ENCODE measurements at places on chromosomes 7 and 10.

DNA sequence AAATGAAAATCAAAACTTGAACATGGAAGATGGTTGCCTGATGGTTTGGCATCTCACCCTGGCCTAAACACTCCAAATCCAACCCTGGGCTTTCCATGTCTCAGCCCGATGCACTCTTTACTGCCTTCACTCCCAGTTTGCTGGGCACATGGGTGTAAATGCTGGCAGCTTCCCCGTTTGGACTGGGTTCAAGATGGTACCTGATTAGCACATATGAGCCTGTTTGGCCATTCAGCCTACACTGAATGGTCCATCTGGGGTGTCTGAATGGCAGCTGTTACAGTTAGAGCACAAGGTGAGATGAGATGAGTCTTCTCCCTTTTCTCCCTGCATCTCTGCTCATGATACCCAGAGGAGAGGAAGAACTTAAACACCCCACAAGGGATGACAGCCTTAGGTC is 37.1 kb downstream of the ATXN7L1 start:
- DNase-seq = no peak

DNA sequence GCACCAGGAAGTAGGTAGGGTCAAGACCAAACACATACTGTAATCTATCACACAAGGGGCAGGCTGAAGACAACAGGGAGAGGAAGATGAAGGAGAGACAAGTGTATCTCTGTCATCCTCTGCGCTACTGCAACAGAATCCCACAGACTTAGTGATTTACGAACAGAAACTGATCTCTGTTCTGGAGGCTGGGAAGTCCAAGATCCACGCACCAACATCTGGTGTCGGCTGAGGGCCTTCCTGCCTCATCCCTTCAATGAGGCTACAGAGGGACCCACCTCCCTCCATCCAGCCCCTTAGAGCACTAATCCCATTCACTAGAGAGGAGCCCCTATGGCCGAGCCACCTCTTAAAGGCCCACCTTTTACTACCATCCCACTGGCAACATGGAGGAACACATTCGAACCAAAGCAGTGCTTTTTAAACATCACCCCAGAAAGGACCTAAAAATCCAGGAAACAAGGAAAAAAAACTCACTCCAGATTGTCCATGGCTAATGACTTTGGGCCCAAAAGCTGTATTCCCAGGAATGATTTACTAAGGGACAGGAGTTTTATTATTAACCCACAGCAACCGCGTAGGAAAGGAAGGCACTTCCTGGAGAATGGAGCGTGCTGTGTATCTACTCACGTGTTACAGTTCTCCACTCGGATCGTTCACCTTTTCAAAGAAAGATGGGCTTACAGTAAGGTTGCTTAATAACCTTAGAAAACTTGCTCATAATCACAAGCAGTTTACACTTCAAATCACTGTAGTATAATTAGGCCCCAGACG is 4.2 kb downstream of the BNIP3 start:
- no peak for DNase-seq

DNA sequence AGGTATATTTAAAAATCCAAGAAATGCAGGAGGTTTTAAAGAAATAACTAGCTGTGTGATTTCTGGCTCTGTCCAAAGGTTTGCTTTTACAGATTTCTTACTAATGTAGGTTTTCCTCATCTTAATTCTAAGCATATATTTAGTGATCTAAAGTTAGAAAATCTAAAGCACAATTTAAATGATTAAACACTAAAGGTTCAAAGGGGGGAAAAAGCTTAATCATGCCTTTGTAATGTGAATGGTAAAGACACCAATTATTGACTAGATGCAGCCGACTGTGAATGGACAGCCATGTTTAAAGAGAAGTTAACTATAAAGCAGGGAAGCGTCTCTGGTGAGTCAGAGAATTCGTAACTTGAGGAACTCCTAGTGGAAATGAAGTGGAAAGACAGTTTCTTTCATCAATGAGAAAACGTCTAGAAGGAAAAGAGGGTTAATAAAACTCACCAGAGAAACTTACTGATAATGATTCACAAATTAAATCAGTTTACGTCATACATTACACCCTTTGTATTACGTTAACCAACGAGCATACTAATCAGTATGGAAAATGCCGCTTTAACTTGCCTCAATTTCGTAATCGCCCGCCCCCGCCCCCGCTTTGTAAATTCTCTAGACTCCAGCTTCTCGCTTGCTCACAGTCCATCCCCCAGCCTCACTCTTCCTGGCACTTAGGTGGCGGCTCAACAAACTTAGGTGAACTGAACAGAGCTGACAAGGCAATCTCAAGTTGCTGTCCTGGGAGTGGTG is 1.1 kb upstream of the HBP1 start:
- no peak for DNase-seq

DNA sequence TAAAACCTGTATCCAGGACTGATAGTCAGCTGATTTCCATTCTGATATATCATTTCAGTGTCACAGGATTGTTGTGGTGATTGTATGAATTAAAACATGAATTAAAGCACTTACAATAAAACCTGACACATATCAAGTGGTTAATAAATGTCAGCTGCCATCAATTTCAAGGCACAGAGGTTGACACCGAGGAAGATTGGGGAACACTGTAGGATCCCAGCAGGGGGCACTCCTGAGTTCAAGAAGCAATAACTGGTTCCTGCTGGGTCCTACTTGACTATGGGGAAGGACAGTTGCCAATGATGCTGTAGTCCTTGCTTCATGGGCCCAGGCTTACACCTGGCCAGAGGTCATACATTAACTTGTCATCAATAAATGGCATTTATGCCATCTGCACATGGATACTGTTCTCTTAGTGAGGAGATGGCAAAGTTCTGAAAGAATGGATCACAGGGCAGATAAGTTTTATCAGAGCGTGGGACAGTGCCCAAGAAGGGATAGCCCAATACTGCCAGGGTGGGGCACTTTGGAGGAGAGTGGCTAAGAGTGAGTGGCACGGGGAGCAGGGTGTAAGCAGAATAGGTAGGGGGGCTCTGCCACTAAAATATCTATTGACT is 24.1 kb downstream of the FZD1 start:
- DNase-seq = no peak

DNA sequence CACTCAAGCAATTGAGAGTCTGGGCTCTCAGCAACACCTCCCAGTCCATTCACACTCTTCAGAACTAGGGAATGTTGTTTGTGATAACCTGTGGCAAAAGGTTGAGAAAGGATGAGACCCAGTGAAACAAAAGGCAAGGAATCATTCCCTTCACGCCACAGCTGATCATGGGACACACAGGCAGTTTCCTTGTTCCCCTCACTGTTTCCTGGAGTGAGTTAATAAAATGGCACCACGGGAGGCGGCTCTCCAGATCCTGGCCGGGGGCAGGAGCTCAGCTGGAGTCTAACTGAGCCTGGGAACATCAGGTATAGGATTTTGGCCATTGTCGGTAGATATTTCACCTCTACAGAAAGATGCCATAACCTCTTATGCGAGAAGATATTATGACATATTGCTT is 107.3 kb upstream of the FAM171A1 start:
- no peak for DNase-seq

GRCh38 chr10:88057720-88058119 is 194.3 kb downstream of the PTEN start:
- no peak for DNase-seq

- no peak for DNase-seq
Observed at GRCh38 chr10:3570855-3571266, 214.1 kb downstream of the KLF6 start.

DNA sequence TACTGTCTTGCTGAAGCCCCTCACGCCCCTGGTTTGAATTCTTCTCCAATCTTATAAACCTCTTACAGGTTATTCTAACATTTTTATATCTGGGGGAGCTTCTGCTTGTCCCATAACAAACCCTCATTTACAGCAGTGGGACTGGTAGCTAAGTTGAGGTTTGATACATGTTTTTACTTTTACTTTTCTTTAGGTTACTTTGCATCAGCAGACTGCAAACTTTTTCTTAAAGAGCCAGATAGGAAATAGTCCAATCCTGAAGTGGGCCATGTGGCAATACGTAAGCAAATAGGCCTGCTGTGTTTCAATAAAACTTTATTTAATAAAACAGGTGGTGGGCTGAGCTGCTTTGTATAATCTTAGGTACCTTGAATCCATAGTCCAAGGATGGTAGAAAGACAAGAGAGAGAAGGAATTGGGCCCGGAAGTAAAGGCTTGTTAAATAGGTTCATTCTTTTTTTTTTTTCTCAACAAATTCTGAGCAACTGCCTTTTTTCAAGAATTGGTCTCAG is 27.3 kb downstream of the RAB18 start:
- no peak for DNase-seq

GRCh38 chr7:123143252-123144006 is 56.3 kb downstream of the SLC13A1 start:
- no peak for DNase-seq

DNA sequence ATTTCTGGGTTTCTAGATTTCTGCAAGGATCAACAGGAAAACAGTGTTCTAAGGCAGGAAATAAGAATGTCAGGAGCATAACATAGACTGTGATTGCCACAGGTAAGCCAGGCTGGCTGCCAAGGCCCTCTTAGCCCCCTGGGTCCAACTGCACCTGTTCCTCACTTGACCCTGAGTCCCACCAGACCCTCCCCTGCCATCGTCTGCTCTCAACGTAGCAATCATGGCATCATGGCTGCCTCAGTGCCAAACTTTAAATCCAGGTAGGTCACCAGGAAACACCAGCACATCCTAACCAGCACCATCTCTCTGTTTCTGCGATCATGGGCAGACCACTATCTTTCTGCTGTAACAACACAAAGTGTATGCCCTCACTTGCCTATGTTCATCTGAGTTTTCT is 267.2 kb downstream of the PAXIP1 start:
- no peak for DNase-seq

GRCh38 chr10:30736685-30737232 is 107.2 kb upstream of the LYZL2 start:
- DNase-seq = no peak

DNA sequence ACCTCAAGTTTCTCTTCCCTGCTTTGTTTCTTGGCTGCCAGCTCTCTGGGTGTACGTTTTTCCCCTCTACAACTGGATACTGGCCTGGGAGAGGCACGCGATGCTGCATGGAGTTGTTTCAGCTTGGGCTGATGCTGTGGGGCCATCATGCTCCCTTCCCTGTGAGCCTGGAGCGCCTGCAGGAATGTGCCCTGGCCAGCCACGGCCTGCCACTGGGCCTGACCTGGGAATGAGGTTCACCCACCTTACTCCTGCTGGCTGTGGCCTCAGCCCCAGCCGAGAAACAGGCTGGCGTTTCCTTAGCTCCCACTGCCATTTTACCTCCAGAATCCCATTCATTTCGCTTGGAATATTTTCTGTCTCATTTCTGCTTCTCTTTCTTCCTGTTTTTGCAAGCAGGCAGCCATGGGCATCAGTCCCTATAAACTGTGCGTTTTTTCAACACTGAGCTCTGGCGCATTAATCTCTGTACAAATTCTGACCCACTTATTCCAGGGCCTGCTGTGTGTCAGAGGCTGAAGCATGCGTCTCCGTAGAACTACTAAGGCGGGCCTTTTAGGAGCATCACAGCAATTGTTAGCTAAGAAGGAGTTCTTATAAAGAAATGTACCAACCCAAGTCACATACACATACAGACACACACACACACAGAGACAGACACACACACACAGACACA is 57.9 kb downstream of the GATA3 start:
- DNase-seq = no peak

- DNase-seq = no peak
Observed at GRCh38 chr10:113033991-113034390, 83.9 kb downstream of the TCF7L2 start.

DNA sequence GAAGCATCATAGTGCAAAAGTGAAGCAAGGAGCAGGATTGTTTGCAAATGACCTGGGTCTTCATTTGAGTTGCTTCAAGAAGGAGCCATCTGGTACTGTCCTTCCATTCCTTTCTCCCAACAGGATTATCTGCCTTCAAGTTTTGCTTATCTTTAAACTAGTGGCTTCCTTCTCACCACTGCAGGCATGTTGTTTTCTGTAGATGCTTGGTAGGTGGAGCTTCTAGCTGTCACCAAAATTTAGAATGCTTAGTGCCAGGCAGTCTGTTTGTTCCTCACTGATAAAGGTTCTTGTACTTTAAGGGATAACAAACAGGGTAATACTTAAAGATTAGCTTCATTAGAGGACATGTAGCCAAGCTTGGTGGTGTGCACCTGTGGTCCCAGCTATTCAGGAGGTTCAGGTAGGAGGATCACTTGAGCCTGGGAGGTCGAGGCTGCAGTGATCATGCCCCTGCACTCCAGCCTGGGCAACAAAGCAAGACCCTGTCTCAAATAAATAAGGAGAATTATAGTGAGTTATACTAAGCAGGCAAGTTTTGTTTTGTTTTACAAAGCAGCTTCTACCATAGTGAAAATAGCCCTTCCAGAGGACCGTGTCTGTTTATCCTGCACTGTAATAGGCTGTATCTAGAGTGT is 5.7 kb downstream of the ARL5B start:
- DNase-seq = no peak

GRCh38 chr10:115975506-115975905 is 297.5 kb downstream of the GFRA1 start:
- no peak for DNase-seq

DNA sequence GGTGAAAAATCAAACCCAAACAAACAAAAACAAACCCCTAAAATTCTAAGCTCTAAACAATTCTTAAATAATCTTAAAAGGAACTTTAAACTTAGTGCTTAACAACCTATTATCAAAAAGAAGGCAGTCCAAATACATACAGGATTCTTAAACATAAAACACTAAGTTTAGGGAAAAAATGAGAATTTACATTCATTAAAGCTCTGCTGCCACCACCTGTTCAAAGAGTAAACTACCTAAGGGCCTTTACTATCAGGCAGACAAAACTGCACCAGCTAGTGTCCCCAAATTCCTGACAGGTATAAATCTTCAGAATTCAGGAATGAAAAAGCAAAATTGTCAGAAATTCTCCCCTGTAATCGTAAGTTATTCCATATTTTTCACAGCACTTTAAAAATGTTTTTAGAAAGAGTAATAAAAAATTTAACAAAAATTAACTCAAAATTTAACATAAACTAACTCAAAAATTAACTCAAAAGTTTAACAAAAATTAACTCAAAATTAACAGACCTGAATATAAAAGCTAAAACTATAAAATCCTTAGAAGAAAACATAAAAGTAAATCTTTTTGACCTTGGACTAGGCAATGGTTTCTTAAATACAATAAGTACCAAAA is 55.1 kb downstream of the PDZD8 start:
- DNase-seq = no peak

GRCh38 chr7:70082099-70082611 is 483.9 kb downstream of the AUTS2 start:
- no peak for DNase-seq

GRCh38 chr10:42999385-43000020 is 77.4 kb upstream of the RET start:
- no peak for DNase-seq

DNA sequence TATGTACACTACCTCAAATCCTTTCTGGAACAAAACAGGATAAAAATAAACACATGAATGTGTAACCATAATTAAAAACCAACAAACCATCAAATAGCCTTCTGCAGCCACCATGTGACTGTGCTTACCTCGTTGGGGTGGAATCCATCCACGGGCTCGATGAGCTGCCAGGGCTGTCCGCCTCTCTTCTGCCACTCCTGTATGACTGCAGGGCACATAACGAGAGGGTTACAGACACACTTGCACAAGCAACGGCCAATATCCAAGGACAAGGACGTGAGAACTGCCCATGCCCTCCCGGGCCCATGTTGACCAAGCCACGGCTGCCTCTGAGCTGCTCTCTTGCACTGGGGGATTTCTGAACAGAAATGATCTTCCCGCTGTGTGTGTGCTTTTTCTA is 132.2 kb downstream of the ANLN start:
- no peak for DNase-seq

GRCh38 chr7:2807845-2808772 is 36.0 kb downstream of the GNA12 start:
- DNase-seq = no peak
